T-helper 2 cell (primary cell): ENCODE measurements at places on chromosomes 11 and 22.
A peak's percentile ranks its signal among the peaks of the same experiment; 100 is the strongest.

DNA sequence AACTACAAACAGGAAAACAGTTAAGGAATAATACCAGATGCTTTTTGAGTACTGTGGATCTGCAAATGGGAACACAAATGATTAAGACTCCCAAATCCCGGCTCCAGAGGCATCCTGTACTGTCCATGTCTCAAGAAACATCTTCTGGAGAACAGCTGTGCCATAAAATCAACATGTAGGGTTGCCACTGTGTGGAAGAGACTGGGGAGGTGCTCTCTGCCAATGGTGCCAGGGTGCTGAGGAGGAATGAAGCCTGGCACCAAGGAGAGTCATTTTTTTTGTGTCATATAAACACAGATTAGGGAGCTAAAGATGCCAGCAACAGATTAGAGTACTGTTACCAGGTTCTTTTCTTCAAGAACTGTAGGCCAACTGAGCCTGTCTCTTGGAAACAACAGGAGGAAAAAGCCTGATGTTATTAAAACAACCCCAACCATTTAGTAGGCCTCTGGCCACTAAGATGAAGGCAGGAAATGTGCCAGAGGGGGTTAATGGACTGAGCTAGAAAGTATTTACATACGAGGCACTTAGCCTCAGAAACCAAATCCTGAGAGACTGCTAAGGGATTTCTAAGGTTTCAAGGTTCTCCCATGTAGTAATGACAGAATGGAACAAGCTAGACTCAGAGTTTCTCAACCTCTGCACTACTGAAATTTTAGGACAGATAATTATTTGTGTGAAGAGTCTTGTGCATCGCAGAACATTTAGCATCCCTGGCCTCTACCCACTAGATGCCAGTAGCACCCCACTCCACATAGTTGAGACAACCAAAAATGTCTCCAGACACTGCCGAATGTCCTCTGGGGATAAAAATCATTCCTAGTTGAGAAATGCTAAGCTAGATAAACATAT lies 54.6 kb upstream of the CHRM4 start:
- no peak for DNase-seq

DNA sequence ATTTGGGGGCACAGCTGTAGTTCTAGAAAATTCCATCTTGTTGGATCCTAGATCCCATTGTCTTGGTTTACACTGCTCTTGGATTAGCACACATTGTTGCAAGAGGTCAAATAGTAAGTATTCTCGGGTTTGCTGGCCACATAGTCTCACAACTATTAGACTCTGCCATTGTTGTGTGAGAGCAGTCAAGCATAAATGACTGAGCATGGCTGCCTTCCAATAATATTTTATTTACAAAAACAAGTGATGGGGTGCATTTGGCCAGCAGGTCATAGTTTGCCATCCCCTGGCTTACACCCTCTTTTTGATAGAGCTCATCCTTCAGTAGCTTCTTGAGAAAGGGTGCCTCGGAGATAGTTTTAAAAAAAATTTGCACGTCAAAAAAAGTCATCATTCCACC lies 77.9 kb upstream of the ALX4 start:
- DNase-seq = no peak

DNA sequence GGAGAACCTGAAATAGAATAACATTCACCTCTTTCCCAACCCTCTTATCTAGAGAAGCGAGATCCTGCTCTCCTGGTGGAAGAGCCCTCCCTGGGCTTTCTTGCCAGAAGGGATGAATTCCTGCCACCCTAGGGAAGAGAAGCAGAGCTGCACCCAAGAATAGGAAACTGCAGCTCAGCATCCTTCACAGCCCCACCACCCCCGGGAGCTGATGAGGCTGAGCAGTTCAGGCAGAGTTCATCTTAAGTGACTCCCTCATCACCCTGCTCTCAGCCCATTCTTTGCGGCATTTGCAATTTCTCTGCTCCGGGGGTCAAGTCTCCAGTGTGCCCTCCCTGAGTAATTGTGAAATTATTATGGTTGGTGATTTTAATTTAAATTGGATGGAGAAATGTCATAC lies 514.9 kb downstream of the BUD13 start:
- no peak for DNase-seq

GRCh38 chr11:26946257-26946716 lies 47.6 kb upstream of the FIBIN start:
- DNase-seq = no peak

DNA sequence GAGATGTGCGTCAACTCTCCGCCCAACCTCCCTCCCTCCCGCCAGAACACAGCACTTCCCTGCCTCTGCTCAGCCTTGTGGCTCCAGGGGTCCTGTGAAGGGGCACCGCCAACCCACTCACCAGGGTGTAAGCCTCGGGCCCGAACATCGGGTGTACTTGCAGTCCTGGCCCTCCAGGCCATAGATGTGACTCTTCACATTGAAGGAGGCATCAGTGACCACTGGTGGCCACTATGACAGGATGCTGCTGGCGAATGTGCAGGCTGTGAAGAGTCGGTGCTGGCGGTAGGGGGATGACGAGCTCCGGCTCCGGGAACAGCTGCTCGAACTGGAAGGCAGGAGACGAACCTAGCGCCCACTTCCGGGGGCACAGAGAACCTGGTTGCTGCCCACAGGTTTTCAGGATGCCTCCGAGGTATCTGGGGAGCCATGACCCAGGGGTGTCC lies 97.4 kb downstream of the MED15 start:
- no peak for DNase-seq

- DNase-seq = no peak
These were observed 17.1 kb downstream of the LTO1 start for GRCh38 chr11:69657911-69658625.

DNA sequence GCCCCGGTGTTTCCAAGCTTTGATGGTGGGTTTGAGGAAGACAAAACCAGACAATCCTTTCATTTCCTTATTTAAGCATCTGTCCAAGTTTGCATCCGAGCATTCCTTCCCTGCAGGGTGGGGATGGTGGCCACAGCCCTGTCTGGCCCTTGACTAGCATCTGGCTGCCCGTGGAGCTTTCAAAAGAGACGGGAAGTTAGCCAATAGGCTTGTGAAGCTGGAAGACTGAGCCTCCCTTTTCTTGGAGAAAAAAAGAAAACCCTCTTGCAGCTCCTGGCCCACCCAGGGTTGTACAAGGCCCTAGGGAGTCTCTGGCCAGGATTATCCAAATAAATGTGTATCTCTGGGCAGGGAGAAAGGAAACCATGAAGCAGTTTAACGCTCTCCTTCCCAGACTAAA lies 60.6 kb downstream of the MICAL2 start:
- no peak for DNase-seq

DNA sequence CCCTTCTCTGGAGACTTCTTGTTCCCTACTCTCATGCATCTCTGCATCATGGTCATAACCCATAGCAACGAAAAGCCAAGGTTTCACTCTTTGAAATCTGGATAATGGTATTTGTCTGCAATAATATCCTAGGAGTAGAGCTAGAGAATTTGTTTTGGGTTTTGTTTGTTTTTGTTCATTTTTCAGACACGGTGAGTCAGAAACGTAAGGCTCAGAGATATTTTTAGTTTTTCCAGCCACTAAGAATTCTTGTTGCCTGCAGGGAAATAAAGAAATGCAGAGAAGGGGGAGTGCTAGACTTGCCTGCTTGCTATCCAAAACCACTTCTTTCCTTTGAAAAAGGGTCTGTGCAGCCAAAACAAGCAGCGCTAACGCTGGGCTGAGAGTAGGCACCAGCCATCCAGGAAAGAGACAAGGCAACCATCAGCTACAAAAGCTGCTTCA lies 26.0 kb downstream of the POU2AF3 start:
- DNase-seq = no peak

- DNase-seq = no peak
These were observed 8.5 kb downstream of the SIK3 start for GRCh38 chr11:117089685-117090084.

DNA sequence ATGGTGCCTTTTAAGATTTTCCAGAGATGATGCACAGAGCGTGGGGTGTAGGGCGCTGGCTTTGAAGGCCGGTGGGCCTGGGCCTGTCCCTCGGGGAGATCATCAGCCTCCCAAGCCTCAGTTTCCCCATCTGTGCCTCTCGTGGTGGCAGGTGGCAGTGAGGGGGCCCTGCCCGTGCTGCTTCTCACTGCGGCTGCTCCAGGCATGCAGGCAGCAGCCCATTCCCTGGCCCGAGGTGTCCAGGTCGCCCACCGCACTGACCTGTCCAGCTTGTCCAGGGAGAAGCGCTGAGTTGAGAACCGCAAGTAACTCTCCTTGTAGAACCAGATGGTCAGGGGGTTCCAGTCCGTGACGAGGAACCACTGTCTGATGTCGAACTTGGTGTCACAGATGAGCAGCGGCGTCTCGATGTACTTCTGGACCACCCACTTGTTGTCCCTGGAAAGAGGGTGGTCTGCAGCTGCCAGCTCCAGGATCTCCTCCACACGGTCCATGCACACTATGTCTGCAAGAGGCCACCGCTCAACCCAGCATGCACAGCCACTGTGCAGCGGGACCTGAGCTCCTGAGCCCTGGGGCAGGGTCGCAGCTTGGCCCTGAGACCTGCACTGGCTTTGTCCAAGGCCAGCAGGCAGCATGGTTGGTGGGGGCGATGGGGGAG lies 20.5 kb upstream of the IL17REL start:
- DNase-seq = no peak

DNA sequence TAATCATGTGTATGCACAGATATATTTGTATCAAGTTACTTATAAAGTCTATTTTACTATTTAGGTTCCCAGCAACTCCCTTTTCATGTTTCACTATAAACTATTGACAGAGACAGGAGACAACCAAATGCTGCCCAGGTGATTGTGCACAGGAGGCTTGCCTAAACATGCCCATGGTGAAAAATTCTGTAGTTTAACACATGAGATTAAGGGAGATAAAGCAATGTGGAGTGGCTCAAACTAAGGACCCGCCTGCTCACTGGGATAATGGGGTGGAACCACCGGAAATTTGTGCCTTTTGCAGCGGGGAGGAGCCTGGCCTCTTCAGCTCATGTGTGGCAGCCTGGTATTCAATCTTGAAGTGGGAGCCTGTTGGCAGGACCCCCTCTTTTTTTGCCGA lies 459.5 kb upstream of the CNTN5 start:
- no peak for DNase-seq

- DNase-seq = no peak
These were observed 13.2 kb upstream of the PEX26 start for GRCh38 chr22:18064636-18065035.

- peak; percentile 75 for DNase-seq
These were observed 44.1 kb downstream of the USP28 start for GRCh38 chr11:113831314-113831713.
